Activated T-cell treated with anti-CD3 and anti-CD28 coated beads for 1 hour (primary cell): ENCODE measurements at places on chromosomes 11 and 22.

DNA sequence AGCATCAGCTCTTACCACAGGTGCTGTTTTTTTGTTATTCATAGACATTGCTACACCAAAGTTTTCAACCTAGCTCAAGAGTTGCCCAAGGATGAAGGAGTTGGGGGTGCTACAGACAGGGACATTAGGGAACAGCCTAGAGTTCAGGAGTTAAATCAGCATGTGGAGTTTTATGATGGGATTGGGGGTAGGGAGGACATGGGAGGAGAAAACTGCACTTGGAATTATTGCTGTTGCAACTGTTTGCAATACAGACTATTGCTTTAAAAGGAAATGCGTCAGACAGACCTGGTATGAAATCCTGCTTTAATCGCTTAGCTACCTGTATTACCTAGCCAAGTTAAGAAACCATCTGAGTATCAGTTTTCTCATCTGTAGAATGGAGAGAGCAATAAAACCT is 6.3 kb downstream of the TMA7B start:
- no peak for DNase-seq

- DNase-seq: no peak
These were observed 325.4 kb downstream of the BRD1 start for GRCh38 chr22:49502126-49502826.

DNA sequence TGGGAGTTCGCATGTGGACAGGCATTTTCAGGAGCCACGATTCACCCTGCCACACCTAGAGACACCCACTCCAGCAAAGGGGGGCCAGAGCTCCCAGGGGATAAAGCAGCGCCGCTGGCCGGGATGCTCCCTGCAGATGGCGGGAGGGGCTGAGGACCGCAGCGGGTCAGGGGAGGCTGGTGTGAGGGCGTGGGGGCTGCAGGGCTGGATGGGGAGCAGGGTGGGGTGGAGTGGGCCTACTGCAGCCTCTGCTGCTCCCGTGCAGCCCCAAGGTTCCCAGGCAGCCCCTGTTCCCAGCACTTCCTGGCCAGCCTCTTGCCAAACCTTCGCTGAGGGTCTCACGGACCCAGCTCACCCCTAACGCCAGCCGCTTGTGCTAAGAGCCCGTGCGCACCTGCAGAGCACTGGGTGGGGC is 13.0 kb downstream of the MUC5B start:
- DNase-seq: no peak

DNA sequence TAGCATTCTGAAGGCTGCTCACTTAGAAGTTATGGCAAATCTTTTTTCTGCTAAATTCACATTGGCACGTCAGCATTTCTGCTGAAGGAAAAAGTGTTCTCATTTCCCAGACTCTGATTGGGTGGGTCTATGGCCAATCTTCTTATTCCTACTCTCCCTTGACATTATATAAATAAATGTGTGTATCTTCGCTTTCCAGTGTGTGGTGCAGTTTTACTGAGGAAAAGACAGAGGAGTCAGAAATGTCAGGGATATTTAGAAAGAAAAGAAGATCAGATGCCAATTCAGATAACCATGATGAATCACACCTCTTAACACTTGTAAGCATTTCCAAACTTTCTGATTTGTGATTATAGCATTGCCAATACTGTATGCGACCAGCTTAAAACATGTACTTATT is 3.2 kb upstream of the BDNF start:
- DNase-seq: no peak

DNA sequence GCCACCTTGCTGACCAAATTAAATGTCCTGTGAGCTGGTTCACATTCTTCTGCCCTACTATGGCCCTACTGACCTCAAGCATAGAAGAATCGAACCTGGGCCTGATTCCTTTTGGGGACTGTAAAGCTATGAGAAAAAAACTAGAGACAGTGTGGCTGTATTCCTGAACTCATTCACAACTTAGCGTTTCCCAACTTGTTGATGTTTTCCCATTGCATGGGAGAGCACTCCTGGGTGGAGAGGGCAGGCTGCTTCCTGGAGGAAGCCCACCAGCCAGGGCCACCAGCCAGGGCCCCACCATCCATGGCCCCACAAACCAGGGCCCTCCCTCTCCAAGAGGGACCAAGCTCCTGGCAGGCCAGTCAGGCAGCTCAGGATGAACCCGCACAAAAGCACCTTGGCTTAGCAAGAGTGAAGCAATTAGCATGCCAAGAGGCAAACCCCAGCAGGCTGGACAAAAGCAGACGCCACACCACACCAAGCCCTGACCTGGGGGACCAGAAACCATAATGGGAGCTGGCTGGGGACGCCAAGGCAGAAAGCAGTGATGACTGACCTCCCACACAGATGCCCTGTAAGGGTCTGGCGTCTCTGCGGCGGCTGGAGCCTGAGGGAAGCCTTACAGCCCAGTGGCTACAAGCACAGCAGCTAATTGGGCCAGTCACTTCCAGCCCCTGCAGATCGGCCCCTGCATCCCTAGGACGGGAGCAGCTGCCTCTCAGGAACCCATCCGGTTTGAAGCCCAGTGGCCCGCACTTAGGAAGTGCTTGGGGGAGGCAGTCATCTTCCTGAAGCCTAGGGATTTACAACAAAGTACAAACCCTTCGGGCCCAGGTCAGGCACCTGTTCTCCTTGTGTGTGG is 2.1 kb downstream of the CERK start:
- DNase-seq: no peak
